ENCODE measurements at places on chromosomes 13 and 19.

DNA sequence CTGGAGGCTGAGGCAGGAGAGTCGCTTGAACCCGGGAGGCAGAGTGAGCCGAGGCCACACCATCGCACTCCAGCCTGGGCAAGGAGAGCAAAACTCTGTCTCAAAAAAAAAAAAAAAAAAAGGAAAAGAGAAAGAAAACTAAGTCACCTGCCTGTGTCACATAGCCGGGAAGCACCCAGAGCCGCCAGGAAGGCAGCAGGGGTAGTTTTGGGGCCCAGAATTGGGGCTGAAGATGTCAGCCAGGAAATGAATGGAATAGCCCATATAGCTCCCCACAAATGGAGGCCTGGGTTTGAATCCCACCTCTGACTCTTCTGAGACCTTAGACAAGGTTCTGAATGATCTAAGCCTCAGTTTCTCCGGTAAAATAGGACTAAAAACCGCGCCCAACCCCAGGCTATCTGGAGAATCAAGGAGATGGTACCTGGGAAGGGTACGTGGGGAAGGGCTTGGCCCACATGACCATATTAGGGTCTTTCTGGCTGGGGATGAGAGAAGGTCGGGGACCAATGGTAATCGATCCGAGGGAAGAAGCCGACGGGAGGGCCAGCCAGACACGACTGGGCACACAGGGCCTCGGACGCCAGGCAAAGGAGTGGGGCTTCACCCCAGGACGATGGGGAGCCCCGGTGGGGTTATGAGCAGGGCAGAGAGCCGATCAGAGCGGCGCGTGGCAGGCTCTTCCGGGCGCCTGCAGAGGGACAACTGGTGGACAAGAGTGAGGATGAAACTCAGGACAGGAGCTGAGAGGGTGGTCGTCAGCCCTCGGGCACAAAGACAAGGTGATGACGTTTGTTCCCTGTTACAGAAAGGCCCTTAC is 14.4 kb downstream of the CCDC124 start:
- DNase-seq: no peak

DNA sequence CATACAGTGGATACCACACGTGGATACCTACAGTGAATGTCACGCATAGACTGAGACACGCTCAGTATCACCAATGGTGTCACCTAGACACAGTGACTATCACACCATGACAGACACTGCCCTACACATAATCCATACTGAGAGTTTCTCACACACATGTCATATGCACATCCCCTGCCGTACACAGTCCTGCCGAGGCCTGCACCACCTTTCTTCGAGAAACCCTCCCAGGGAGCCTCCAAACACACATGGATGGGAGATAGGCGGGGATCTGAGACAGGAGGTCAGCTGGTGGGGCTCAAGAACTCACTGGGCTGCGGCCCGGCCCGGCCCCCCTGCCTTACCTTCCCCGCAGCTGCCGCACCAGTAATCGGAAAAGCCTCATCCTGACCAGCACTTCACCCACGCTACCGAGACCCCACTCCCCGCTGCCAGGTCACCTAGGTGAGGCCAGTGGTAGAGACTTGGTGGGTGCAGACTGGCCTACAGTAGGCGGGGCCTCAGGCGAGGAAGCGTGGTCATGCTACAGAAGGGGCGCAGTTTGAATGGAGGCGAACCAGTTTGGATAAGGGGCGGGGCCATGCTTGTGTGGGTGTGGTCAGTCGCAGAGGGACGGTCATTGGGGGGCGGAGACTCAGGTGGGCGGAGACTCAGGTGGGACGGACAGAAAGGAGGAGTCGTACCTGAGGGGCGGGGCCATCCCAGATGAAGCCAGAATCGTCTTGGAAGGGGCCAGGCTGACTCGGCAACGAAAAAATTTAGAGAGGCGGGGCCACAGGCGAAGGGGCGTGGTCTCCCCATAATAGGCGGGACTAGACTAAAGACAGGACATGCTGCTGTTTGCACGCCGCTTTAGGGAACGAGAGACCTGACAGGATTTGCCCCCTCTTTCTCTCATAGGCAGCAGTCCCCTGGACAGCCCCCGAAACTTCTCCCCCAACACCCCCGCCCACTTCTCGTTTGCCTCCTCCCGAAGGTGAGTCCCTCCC is 2.1 kb downstream of the MAST1 start:
- no peak for DNase-seq

DNA sequence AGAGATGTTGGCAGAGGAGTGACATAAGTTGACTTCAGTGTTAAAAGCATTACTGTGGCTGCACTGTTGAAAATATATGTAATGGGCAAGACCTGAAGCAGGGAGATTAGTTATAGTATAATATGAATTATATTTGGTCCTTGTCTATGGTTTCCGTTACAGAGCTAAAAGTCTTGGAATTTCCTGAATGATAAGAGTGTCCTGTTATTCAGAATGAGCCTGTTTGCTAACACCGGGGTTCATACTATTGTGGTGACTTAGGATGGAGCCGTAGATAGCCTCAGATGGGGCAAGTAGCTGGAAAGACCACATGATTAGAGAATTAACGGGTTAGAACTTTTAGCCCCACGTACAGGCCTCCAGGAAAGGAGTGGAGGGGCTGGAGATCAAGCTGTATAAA is 5.7 kb downstream of the USPL1 start:
- no peak for DNase-seq

DNA sequence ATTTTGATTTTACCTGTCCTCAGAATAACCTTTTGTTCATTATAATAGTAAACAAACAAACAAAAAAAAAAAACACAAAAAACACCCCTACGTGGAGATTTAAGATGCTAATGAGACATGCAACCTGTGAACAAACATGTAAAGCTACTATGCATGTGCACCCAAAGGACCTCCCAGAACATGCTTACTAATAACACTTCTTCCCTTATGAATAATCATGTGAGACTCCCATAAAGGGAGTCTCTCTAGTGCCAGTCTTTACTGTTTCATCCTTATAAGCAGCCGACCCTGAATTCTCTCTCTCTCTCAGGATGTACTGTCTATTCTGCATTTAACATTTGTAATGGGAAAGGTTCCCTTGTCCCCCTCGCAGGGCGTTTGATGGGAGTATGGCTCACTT is 1051.1 kb downstream of the PCDH17 start:
- no peak for DNase-seq

GRCh38 chr19:35204799-35205732 is 23.5 kb downstream of the FAM187B start:
- DNase-seq: no peak

GRCh38 chr13:26964278-26965250 is 204.0 kb upstream of the GPR12 start:
- no peak for DNase-seq

DNA sequence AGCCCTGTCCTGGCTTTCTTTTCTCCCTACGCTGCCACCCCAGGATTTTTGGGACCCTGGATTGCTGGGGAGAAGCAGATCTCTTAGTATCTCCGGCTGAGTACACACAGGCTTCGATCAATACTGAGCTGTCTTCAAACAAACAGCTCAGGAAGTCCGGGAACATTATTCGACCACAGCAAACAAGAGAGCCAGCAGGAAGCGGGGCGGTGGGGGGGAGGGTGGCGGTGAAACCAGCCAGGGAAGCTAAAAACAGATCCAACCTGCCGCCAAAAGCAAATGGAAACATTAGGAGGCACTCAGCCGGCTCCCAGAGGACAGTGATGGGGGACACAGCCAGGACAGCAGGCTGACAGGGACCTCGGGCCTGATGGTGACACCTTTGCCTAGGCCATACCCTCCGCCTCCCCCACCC is 12.2 kb upstream of the BCAM start:
- no peak for DNase-seq

- DNase-seq: no peak
Observed at GRCh38 chr13:34263681-34264080, 445.7 kb downstream of the RFC3 start.

DNA sequence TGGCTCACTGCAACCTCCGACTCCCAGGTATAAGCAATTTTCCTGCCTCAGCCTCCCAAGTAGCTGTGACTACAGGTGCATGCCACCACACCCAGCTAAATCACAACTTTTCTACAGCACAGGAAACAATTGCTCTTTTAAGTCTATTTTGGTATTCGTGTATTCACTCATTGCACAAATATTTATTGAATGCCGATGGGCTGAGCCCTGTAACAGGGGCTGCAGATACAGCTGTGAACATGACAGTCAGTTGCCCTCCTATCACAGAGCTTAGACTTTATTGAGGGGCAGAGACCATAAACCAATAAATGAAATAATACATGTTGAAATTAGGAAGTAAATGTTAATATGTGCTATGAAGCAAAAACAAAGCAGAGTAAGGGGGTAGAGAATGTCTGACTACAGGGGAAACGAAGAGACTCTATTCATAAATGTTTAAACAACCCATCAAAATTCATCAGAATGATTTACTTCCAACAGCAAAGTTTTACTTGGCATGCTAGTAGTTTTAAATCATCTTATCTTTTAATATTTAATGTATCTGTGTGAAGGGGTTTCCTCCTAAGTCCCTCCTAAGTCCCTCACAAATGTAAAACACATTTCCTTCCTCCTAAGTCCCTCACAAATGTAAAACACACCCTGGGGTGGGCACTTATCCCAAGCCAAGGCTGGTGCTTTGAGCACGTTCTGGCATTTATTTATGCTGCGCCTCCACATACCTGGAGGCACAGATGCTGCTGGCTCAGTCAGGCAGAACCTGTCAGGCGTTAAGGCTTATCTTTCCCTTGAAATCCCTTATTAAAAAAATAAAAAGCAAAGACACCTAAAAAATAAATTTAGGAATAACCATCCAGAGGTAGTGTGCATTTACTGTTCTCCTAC is 140.8 kb downstream of the MIPEP start:
- no peak for DNase-seq

DNA sequence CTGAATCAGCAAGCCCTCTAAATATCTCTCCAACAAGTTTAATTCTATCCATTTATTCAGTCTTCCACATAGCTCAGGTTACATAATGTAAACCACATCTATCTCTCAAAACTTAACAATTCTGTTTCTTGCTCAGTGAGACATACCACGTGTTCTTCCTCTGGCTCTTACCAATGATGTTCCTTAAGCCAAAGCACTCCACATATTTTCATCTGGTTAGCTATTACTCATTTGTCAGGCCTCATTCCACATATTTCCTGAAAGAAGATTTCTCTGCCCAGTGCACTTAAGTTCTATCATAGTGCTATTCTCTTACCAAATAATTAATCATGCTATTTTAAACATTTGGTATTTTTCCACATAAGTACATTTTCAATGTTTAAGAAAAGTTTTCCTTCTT is 403.3 kb upstream of the ATXN8OS start:
- DNase-seq: no peak

DNA sequence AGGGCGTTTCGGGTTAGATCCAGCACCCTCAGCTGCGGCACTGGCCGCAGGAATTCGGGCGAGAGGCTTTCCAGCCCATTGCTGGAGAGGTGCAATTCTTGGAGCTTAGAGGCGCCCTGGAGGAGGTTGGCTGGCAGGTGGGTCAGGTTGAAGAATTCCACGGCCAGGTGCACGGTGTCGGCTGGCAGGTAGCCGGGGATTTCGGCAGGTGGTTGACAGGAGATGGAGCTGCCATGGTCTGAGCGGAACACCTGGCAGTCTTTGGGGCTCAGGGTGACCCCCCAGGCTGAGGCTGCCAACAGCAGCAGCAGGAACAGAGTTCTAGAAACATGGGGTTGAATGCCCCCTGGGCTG is 1.3 kb downstream of the LRG1 start:
- no peak for DNase-seq

DNA sequence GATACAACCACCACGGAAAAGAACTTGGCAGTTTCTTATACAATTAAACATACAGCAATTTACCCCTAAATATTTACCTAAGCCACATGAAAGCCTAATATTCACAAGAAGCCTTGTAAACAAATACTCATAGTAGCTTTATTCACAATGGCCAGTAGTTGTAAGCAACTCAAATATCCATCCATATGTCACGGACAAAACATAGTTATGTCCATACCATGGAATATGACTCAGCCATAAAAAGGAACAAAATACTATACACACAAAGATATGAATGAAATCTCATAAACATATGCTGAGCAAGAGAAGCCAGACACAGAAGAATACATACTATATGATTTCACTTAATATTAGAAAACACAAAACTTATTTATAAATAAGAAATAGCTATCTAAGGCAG is 12.9 kb downstream of the PSPC1 start:
- DNase-seq: no peak

DNA sequence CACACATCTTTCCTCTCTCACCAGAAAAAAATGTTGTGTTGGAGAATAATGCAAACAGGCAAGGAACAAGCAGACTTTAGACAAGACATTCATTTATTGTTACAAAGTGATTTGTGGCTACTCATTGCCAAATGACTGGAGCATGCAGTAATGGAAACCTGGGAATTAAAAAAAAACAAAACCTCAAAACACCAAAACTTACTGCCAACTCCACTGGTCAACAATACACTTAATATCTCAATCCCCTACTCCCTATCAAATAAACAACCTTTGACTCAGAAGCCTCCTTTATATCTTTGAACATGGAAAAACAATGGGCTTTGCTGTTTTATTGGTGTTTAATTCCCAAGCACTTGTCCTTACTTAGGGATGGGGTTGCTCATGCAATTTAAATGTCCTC is 112.8 kb downstream of the POSTN start:
- DNase-seq: no peak

GRCh38 chr13:62512194-62513141 is 1096.8 kb upstream of the PCDH20 start:
- no peak for DNase-seq

DNA sequence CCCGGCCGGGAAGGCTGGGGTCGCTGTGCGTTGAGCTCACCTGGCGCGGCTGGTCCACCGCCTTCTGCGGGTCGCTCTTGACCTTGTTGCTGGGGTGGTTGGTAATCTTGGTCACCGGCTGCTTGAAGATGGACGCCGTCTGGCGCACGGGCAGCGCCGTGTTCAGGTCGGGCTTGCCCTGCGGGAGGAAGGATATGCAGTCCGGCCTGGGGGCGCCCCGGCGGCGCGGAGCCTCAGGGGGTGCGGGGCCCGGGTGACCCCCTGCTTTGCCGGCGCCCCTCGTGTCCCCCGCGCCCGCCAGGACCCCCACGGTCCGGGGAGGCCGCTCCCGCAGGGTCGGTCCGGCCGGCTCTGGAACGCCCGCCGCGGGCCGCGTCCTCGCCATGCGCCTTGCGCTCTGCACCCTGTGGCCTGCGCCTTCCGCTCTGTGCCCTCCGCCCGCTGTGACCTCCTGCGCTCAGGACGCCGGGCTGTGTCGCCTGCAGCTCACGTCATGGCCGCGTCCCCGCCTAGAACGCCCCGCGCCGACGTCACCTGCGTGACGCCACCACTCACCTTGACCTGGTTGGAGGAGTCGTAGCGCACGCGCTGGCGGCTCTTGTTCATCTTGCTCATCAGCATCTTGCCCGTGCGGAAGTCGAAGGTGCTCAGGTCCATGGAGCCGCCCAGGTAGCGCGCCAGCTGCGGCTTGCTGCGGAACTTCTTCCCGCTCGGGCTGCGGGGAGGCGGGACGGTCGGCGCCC is 8.0 kb downstream of the MBD3 start:
- DNase-seq: no peak

- DNase-seq: no peak
Observed at GRCh38 chr13:110475550-110476219, 85.8 kb downstream of the RAB20 start.

GRCh38 chr13:101845245-101846020 is 393.0 kb downstream of the ITGBL1 start:
- DNase-seq: no peak

All from CD8-positive, alpha-beta memory T cell (primary cell).